ENCODE measurements at places on chromosomes 1 and 21.
A peak's percentile ranks its signal among the peaks of the same experiment; 100 is the strongest.

GRCh38 chr1:237570530-237570929 is 320.2 kb downstream of the ZP4 start:
- DNase-seq: no peak

DNA sequence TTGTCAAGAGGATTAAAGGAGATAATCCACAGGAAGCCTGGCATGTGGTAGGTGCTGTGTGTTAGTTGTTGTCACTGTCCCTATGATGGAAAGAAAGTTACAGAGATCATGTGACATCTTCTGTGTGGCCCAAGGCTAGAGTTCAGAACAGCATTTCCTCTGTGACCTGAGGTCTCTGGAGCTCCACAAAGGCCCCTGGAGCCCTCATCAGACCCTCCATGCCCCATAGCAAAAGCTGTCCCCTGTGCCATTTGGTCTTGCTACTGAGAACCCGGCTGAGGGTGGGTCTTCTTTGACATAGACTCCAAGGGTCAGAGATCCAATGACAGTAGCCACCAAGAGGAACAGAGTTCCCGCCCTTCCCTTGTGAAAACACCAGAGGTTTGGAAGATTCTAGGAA is 8.1 kb downstream of the CELA2B start:
- DNase-seq: no peak

DNA sequence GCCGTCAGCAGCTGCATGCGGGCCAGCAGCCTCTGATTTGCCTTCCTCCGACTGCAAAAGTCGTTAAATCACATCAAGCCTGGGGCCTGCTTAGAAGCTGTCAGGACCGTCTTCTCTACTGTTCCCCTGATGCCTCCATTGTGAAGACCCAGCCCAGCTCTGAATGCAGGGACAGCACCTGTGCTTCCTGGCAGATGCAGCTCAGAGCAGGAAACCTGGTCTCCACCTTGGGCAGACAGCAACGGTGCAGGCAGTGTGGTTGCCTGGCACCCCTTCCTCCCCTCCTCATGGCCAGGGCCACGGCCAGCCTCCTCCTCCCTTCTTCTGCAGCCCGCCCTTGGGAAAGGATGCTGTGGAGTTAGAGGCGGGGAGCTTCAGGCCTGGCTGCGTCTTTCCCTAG is 92.3 kb upstream of the COL6A1 start:
- DNase-seq: no peak

GRCh38 chr21:25428537-25428936 is 178.7 kb downstream of the MRPL39 start:
- no peak for DNase-seq

- no peak for DNase-seq
Observed at GRCh38 chr1:179038528-179039281, 13.0 kb downstream of the FAM20B start.

DNA sequence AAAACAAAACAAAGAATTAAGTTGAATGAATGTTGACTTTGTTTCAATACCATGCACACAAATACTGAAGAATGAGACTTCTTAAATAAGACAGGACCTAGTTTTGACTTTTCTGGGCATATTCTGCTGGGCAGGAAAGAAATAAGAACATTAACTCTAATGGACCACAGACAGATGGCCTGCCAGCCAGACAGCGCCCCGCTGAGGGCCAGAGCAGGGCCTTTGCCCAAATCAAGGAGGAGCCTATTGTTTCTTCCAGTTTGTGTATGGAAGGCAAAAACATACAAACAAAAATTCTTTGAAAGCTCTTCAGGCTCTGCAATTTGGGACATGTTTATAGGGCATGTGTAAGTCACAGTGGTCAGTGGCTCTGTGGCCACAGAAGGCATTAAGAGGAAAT is 44.4 kb upstream of the KIF26B start:
- DNase-seq: no peak

- DNase-seq: no peak
Observed at GRCh38 chr1:31441558-31441957, 28.5 kb downstream of the SERINC2 start.

DNA sequence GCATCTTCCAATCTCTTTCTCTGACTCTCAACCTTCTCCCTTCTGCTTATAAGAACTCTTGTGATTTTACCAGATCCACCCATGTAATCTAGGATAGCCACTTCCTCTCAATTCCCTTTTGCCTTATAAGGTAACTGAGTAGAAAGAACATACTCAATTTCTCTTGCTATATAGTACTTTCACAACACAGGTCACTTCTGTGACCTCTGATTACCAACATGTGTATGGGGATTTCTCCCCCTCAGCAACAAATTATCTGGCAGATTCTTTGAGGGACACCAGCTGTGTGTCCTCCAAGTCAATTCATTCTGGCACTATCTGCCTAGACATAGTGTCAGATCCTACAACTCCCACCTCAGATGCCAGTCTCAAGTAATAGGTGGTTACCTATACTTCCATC is 62.5 kb downstream of the IL23R start:
- no peak for DNase-seq

- DNase-seq: no peak
Observed at GRCh38 chr1:171484760-171485374, 463 bp upstream of the PRRC2C start.

- no peak for DNase-seq
Observed at GRCh38 chr1:85058311-85058710, 10.0 kb upstream of the MCOLN3 start.

- no peak for DNase-seq
Observed at GRCh38 chr21:39461419-39461818, 9.6 kb downstream of the SH3BGR start.

- no peak for DNase-seq
Observed at GRCh38 chr1:206491616-206492015, 15.7 kb upstream of the RASSF5 start.

- no peak for DNase-seq
Observed at GRCh38 chr1:53334312-53334711, 6.4 kb upstream of the LRP8 start.

DNA sequence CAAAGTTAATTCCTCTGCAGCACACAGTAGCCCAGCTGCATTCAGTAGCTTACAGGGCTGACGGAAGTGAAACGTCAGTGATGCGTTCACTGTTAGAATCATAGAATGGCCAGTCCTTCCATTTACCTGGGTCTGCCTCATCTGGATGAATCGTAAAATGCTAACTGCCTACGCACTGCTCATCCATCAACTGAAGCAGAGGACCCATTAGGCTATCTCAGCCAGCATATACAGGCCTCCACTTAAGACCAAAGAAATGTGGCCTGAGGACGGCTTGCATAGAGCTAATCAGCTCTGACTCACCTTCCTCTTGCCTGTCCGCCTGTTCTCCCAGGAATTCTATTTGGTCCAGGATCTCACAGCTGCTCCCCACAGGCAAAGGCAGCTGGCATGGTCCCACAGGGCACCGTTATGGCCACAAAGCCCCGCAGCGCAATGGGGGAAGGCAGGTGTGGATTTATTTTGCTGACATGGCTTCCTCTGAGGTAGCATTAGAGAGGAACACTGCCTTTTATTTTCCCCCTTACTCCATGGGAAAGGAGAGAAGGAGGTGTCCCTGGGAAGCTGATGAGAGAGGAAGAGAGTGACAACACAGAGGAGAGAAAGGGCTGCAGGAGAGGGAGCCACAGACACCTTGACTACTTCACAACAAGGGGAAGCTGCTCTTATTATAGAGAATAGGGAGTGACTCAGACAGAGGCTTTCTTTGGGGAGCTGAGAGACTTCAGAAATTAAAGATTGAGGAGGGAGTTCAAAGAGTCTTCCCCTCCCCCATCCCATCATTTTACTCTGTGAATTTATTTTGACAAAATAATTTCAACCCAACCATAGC is 177.6 kb downstream of the HHIPL2 start:
- no peak for DNase-seq

GRCh38 chr1:100989306-100990077 is 36.1 kb downstream of the DPH5 start:
- DNase-seq: no peak

DNA sequence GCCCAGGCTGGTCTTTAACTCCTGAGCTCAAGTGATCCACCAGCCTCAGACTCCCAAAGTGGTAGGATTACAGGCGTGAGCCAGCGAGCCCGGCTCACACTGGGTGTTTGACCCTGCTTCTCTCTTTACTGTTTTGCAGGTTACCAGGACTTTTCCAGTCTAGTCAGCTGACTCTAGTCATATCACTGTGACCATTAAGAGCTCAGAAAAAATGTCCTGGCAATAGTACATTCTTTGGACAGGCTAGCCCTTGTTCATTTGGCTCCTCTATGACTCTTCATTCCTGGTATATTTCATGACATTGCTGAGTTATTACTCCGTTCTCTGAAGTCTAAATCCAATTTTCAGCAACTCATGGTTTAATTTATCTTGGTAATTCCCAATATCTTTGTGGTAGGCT is 8.0 kb upstream of the CA6 start:
- no peak for DNase-seq

GRCh38 chr1:215543191-215543606 is 23.9 kb upstream of the KCTD3 start:
- DNase-seq: no peak

GRCh38 chr1:90074137-90074536 is 79.2 kb downstream of the ZNF326 start:
- DNase-seq: no peak

GRCh38 chr21:39387461-39388037 is 38.7 kb upstream of the HMGN1 start:
- peak; percentile 86 for DNase-seq

DNA sequence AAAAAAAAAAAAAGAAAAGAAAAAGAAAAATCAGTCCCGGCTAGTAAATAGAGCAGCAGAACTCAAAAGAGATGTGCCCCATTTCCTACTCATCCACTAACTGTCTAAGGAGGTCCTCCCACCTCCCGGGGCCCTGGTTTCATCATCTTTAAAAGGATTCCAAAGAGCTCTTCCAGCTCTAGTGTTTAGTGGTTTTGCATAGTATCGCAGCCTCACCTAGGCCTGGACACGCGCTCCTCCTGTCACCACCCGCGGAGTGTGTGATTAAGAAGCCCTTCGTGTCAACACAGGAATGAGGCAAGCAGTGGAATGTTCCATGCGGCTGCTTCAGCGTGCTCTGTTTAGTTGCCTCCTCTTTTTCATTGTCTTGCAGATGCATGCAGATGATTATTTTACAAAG is 49.0 kb downstream of the LBR start:
- DNase-seq: no peak

GRCh38 chr1:47410068-47410455 is 6.0 kb upstream of the FOXE3 start:
- no peak for DNase-seq

- DNase-seq: no peak
Observed at GRCh38 chr1:87403061-87403820, 74.6 kb downstream of the LMO4 start.

GRCh38 chr1:183832459-183832858 is 27.5 kb downstream of the RGL1 start:
- no peak for DNase-seq

Measured in stimulated activated naive CD4-positive, alpha-beta T cell treated with Interleukin-2 at 50 U/mL for 16 hours (primary cell).